Stimulated activated CD8-positive, alpha-beta memory T cell treated with anti-CD3 and anti-CD28 coated beads, Interleukin-15, amount 100 ng/mL, for 4 hours (primary cell): ENCODE measurements at places on chromosomes 5 and 9.

GRCh38 chr5:107251151-107251550, 419.6 kb downstream of the EFNA5 start:
- DNase-seq = no peak

GRCh38 chr5:99156688-99157087, 227.9 kb upstream of the CHD1 start:
- no peak for DNase-seq

- no peak for DNase-seq
These were observed 48.9 kb downstream of the BOD1 start for GRCh38 chr5:173567548-173567947.

GRCh38 chr9:109781086-109781485, 1.1 kb downstream of the PALM2AKAP2 start:
- DNase-seq = no peak

GRCh38 chr5:54874337-54875021, 110.9 kb downstream of the ESM1 start:
- DNase-seq = no peak

- DNase-seq = no peak
These were observed 366.4 kb downstream of the PSAT1 start for GRCh38 chr9:78663369-78663768.

DNA sequence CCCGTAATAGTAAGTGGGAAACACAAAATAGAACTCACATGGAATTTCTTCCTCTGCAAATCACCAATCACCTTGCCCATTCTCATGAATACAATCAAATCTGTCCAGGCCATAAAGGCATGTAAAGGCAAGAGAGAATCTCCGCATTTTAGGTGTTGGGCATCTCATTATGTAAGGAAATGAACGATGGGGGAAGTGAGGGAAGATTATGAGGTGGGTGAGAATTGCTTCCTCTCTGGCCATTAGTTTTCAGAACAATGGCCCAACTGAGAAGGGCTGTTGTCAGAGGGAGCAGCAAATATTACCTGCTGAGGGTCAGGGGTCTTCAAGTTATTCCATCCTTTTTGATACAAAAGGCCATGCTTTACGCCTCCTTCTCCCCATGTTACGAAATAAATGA, 455.1 kb downstream of the ARHGEF28 start:
- DNase-seq = no peak

- DNase-seq = no peak
These were observed 5.7 kb downstream of the SDHA start for GRCh38 chr5:223791-224190.

- no peak for DNase-seq
These were observed 36.3 kb downstream of the STK10 start for GRCh38 chr5:172151661-172152210.

DNA sequence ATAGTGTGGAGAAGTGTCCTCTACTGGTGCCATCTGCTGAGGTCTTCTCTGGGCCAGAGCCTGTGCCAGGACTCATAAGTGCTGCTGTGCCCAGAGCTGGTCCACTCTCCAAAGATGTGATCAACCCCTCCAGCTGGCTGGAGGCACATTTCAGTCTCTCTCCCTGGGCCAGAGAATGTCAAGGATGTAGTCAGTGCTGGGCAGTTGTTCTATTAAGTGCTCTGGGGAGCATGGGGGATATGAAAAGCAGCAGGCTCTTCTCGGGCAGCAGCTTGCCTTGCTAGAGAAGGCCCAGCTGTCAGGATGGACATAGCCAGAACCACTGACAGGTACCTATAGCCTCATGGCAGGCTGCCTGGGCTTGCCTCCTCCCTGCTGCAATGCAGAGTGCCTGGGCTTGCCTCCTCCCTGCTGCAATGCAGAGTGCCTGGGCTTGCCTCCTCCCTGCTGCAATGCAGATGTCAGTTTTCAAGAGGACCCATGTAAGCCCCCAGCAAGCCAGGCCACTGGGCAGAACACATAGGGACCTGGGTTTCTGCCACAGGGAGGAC, 157.2 kb upstream of the PANK3 start:
- no peak for DNase-seq

DNA sequence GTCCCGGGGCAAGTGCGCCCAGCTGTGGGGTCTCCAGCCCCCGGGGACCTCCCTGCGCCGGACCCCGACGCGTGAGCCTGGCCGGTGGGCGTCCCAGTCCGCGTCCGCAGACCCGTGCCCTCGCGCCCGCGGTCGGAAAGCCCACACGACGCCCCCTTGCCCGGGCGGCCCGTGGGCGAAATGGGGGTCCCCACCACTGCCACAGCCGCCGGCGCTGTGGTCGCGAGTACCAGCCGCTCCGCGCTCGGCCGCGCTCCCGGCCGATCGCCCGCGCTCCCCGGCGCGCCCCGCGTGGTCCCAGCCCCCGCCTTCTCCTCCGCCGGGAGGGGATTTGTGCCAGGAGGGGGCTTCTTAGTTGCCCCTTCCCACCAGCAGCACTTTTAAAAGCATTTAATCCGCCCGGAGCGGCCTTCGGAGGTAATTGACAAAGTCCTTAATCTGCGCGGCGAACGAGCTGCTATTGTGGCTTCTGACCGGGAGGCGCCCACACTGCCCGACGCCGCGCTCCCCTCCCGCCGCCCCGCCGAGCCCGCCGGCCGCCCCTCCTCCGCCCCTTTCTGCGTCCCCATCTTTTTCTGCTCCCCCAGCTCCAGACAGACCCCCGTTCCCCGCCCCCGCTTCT, 469 bp upstream of the FIBCD1 start:
- DNase-seq = no peak

DNA sequence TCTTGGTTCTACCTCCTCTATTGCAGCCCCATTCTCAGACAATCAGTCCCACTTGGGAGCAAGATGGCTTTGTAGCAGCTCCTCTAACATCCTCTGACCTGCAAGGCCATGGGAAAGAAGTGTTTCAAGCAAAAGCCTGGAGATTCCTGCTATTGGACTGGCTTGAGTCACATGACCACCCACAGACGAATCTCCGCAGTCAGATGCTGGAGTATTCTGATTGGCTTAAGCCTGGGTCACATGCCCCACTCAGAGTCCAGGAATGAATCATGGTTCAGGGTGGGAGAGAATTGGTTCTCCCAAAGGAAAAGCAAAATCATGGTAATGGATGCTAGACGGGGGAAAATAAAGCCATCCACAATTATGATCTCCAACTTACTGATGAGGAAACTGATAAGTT, 22.6 kb upstream of the LMX1B start:
- DNase-seq = no peak

DNA sequence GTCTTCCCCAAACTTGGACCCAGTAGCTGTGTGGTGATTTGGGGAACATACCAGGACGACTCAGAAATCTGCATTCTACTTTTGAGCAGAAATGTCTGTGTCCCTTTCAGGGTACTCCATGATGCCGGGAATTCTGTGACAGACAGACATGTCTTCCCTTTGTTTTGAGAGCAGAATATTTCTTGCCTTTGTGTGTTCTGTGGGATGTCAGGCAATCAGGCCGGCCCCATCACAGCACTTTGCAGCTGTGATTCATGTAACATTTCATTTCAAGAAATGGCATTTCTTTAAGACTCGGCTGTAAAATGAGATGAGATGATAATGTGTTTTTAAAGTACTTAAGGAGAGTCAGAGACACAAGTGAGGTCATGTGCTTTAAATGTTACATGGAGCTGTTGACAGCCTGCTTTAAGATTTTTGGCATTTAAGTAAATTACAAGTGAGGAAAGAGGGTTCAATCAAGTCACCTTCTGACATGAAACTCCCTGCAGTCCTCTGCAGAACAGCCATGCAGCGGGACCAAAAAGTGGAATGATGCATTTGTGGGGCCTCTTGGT, 98.7 kb downstream of the SLC28A3 start:
- no peak for DNase-seq

GRCh38 chr9:112548836-112549595, 62.4 kb downstream of the KIAA1958 start:
- DNase-seq = no peak

- no peak for DNase-seq
These were observed 1304.4 kb downstream of the MAT2B start for GRCh38 chr5:164809821-164810220.

- no peak for DNase-seq
These were observed 70.1 kb upstream of the SPATA31E1 start for GRCh38 chr9:87812375-87813118.

DNA sequence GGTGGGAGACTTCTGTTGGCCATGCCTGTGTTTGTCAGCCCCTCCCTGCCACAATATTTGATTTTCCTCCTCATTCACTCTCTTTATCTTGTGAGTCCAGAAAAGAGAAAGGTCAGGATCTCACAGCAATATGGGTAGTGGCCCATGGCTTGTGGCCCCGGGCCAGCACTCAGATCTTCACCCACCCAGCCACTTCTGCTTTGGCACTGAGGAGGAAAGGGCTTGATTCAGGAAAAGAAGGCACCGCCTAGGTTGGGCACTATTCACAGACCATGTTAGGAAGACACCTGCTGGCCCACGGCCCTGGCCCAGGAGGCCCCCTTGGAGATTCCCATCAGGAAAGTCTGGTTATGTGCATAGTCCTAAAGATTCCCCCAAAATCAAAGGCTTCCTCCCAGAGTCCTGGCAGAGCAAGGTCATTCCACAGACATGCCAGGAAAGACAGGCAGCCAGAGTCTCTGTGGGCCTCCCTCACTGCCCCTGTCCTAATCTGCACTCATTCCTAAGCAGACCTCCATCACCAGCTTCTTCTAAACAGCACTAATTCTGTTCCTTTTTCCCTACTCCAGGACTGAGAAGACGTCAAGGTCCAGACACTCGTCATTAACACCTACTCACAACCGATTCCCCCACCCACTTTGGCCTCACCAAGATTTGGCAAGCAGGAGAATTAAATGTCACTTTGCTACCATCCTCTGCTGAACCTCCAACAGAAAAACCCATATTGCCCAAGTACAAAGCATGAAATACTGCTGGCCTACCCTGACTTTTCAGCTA, 179.3 kb downstream of the DEPDC1B start:
- DNase-seq = no peak

DNA sequence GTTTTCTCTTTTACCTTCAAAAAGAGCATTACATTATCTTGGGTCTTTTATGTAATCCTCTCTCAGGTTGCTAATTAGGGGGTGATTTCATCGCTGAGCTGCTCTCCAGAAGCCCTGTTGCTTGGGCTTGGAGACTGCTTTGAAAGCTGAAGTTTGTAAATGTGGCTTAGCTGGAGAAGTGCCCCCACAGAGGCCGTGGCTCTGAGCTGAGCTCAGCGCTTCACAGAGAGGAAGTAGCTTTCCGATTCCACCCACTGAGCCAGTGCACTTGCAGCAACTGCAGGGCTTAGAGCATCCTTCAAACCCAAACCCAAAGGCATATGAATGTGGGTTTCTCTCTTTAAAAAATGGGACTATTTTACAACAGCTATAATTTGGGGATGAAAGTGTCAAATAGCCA, 13.7 kb upstream of the NXNL2 start:
- no peak for DNase-seq

- no peak for DNase-seq
These were observed 37.3 kb upstream of the ADRA1B start for GRCh38 chr5:159878988-159879471.

DNA sequence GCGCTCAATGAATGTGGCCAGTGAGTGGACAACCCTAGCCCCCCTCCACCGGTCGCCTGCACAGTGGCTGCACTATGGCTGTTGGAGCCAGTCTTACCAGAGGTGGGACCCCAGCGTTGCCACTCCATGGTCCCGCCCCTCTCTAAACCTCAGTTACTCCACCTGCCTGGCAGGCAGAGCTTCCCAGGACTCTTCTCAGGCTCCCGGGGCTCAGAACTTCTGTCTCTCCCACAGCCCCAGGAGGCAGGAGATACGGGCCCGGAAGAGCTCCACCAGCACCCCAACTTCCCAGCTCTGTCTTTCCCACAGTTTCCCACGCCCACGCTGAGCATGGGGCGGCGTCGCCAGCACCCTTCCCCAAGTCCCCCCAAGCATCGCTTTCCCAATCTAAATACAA, 975 bp downstream of the RASGEF1C start:
- DNase-seq = no peak

- no peak for DNase-seq
These were observed 264.1 kb downstream of the CD180 start for GRCh38 chr5:66932457-66932856.

GRCh38 chr5:139148306-139148705, 49.9 kb downstream of the SIL1 start:
- no peak for DNase-seq

DNA sequence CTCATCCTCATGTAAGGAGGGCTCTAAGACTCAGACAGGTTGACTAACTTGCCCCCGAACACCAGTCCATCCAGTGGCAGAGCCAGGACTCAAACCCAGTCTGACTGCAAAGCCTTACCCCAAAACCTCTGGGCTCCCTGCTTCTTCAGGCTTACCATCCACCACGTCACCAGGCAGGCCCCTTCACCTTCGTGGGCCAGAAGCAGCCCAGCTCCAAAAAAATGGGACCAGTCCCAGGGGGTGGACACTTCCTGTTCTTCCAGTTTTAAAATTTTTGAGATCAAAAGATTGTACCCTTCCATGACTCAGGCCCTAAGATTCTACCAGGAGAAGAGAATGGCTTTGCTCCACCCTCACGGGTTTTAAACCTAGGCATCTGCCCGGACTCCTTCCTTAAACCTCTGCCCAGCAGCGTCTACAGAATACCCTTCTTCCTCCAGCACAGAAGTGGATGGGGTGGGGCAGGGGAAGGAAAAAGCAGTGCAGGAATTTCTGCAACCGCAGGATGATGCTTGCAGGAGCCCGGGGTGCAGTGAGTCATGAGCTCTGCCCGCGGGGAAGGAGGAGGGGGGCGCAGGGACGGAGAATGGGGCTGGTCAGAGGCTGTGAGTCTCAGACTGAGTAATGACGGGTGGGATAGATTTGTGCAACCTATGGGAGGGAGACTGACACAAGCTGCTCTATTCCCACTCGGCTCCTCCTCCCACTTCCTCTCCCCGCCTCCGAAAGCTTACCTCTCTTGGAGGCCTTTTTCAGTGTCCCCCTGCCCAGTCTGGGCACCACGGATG, 50.4 kb upstream of the STXBP1 start:
- DNase-seq = no peak

GRCh38 chr9:93225892-93226291, 42.0 kb downstream of the WNK2 start:
- DNase-seq = no peak

GRCh38 chr9:37309136-37309535, 113.4 kb upstream of the GRHPR start:
- DNase-seq = no peak

GRCh38 chr9:127686461-127687393, 20.1 kb upstream of the CFAP157 start:
- no peak for DNase-seq

- DNase-seq = no peak
These were observed 2.8 kb upstream of the PTPDC1 start for GRCh38 chr9:94081435-94081834.

GRCh38 chr9:107952773-107953172, 463.2 kb upstream of the KLF4 start:
- DNase-seq = no peak

DNA sequence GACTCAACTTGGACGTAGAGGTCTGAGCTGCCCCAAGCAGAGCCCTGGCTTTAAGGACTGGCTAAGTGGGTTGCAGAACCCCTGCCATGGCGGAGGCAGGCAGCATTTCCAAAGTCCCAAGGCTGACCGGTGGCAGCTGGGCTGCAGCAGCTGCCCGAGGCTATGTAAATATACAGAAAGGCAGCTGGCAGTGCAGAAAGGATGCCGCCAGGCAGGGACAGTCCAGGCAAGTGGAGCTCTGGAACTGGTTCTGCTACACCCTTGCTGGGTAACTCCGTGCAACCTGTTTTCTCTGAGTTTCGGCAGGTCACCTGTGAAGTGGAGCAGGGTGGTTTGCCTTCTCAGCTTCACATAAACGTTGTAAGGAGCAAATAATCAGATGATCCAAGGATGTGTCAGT, 46.0 kb downstream of the SHB start:
- DNase-seq = no peak

GRCh38 chr9:86765746-86766430, 181.4 kb downstream of the GAS1 start:
- DNase-seq = no peak
